Memory B cell (primary cell): ENCODE measurements at places on chromosomes 5 and 9.
A peak's percentile ranks its signal among the peaks of the same experiment; 100 is the strongest.

- no peak for DNase-seq
Measured at GRCh38 chr5:56440871-56441740, 208.0 kb upstream of the ANKRD55 start.

GRCh38 chr5:175895686-175896102 is 24.3 kb downstream of the CPLX2 start:
- DNase-seq = peak; percentile 67

DNA sequence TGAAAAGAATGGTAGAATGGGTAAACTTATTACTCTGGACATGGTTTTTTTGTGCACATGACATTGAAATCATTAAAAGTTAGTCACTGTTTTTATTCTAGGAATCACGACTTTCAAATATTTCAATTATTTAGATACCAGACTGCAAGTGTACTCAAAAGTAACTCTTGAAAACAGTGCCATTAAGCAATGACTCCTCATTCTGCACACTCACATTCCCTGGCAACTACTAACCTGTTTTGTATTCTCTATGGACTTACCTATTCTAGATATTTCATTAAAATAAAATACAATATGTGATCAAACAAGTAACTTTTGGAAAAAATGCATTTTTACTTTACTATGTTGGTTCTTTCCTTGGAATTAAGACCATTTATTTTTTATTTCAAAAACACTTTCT is 607.0 kb downstream of the PDE4D start:
- no peak for DNase-seq

- no peak for DNase-seq
Measured at GRCh38 chr5:53557386-53557785, 3.1 kb upstream of the NDUFS4 start.

DNA sequence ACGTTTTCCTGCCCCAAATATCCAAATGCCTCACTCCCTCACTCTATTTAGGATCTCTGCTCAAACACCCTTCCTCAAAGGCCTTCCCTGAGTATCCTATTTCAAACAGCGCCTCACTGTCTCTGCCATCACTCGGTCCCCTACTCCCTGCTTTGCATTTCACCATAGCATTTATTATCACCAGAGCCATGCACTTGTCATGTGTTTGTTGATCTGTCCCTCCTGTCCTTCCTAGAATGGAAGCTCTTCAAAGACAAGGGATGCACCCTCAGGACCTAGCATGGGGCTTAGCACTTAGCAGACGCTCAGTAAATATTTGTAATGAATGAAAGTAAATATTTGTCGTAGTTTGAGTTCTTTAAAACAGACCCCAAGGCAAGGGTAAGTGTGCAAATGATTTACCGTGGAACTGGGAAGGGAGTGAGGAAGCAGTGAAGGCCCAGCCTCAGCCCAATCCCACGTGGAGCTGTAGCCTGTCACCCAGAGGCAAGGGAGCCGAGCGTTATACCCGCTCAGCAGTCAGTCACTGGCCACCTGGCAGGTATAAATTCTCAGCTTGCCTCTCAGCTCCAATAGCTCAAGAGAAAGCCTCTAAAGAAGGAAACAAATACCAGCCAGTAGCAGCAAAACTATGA is 97.7 kb upstream of the KIF2A start:
- no peak for DNase-seq

GRCh38 chr5:13503017-13503416 is 441.5 kb downstream of the DNAH5 start:
- no peak for DNase-seq

- DNase-seq = no peak
Measured at GRCh38 chr5:91058575-91058974, 324.5 kb downstream of the ARRDC3 start.

GRCh38 chr9:107980984-107981383 is 491.4 kb upstream of the KLF4 start:
- DNase-seq = no peak
